ENCODE measurements at places on chromosomes 12 and 14.

- DNase-seq: peak; percentile 52
These were observed 5.1 kb upstream of the CNIH1 start for GRCh38 chr14:54446161-54446693.

GRCh38 chr12:47768323-47768811 is 4.7 kb upstream of the SLC48A1 start:
- no peak for DNase-seq

DNA sequence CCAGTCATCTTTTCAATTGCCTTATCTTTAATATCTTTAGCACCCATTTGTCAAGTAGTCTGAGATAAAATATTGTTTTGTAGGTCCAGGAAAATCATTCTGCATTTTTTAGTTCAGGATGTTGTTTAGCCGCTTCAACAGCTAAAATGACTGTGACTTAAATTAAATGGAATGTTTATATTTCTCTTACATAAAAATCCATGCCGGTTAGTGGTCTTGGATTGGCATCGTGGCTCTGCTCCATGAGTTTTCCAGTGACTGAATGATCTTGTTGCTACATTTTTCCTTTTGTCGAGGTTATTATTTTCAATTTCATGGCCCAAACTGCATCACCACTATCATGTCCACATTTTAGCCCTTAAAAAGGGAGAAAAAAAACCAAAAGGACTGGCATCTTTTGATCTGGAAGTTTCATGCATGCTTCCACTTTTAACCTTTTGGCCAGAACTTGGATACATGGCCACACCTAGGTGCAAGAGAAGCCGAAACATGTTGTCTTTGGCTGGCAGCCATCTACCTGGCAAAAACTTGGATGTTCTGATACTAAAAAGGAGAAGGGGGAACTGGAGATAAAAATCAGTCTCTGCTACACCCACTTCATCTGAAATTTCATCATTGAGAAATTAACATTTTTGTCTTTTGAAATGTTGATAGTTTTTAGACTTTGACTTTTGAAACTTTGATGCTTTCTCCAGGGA is 142.4 kb downstream of the OTOGL start:
- DNase-seq: no peak

DNA sequence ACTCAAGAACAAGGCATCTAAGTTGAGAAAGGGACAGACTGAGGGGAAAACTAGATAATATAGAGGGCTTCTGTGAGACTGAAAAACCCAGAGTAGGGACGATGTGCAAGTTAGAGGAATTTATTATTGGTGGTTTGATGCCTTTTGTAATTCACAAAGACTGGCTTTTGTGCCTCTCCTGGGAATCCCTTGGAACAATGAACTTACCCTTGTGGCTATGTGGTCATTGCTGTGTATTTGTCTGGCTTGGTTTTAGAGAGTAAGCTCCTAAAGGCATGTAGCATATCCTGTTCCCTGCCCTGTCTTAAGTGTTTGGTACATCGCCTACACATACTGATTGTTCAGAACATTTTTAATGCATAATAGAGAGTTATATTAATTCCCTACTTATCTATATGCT is 26.6 kb downstream of the DCN start:
- no peak for DNase-seq

DNA sequence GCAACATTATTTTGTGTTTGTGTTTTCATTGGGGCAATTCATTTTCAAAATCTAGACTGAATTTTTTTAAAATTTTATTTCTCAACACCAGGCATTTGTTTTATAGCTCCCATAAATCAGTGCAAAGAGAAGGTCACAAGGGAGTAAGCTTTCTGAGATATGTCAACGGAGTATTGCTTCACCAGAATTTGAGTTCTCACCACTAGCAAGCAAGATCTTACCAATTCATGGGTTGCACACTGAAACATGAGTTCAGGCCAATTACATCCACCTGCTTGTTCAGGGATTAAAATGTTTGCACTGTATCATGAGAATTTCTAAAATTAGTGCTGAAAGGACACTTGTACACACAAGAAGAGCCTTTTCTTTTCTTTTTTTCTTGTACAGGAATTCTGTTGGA is 121.9 kb downstream of the CAND1 start:
- DNase-seq: no peak

DNA sequence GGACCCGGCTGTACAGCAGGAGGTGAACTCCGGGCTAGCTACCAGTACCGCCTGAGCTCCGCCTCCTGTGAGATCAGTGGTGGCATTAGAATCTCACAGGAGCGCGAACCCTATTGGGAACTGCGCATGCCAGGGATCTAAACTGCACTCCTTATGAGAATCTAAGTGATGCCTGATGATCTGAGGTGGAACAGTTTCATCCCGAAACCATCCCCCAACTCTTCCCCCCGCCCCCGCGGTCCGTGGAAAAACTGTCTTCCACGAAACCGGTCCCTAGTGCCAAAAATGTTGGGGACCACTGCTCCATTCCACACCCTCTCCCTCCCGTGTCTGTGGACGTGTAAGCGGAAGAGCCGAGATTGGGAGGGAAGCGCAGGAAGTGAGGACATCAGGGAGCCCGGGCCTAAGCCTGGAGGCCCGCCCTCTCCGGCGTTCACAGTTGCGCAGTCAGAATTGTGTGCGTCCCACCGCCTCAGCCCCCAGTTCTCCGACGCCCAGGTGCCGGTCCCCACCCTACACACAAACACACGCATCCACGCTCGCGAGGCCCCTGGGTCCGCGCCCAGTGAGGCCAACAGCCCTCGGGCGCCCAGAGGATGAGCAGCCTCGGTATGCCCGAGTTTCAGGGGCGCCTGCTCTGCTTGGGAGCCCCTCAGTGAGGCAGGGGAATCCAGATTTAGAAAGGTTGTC is 1.8 kb upstream of the RNASE4 start:
- peak; percentile 90 for DNase-seq

DNA sequence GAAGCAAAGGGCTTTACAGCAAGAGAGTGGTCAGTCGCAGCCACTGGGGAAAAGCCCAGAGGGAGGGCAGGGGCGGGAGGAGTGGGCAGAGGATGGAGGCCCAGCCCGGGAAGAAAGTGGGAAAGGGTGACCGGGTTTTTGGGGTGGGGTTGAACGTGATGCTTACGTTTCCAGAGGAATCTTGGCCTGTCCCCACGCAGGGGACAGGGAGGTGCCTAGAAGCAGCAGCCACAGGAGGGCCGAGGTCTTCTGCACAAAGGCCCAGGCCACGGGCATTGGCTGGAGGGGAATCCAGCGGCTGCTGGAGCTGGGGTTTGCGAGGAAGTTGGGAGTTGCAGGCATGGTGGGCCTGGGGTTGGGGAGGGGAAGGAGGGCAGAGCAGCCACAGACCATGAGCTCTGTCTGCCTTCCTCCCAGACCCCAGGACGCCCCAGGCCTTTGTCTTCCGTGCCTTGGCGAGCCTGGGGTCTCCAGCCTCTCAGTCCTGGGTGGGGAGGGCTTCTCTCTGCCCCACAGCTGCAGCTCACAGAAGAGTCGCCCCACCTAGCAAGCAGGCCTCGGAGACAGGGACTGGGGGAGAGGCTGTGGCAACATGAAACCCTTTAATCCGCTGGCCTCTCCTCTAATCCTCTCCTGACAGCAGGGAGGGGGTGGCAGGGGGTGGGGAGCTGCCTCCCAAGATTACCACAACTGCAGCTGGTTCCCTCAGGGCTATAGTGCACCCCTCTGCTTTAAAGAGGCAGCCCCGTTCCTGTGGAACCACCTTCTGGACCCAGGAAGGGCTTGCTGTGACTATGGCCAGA is at the start of gene CACNA2D4:
Gene CACNA2D4, minus strand, starts transcription at position 572 of the 803 bp plus-strand sequence. Its CDS starts 179 bp downstream, at position 393.
- no peak for DNase-seq

- DNase-seq: no peak
These were observed 221.2 kb upstream of the TMPO start for GRCh38 chr12:98294051-98294805.

DNA sequence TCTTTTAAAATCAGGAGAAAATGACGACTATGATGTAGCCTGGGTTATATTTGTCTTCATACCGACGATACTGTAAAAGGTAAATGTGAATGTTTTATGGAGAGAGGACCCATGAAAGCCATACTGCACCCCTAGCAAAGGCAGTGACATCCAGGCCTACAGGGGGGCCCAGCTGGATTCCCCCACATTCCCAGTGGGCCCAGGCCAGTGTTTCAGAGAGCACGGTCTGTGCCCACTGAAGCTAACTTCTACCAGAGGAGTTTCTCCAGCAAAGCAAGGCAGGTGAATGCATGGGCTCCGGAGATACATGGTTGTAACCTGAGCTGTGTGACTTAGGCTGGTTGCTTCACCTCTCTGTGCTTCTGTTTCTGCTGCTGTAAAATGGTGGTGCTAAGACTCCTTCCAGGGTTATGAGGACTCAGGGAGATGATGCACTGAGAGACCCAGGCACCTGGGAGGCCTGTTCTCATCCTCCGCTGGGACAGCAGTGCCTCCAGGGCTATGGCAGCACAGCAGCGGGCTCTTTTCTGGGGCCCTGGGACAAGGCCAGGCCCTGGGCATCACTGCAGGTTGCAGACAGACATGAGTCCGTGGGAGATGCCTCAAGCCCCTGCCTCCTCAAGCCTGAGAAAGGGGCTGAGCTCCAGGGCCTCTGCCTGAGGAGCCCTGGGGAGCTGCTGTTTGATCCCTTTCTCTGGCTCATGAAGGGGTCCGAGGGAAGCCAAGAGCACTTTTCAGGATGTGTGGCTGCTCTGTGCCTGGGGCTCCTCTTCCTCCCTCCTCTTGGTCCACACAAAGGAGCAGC is 73.7 kb downstream of the SERPINA3 start:
- DNase-seq: no peak

All from spinal cord (tissue), 10 donors.